ENCODE measurements at places on chromosomes 11 and 22.
A peak's percentile ranks its signal among the peaks of the same experiment; 100 is the strongest.

GRCh38 chr11:47869544-47870393 lies 21.6 kb upstream of the NUP160 start:
- DNase-seq: peak; percentile 22

GRCh38 chr22:36731916-36732315 lies 28.4 kb upstream of the CACNG2 start:
- no peak for DNase-seq

DNA sequence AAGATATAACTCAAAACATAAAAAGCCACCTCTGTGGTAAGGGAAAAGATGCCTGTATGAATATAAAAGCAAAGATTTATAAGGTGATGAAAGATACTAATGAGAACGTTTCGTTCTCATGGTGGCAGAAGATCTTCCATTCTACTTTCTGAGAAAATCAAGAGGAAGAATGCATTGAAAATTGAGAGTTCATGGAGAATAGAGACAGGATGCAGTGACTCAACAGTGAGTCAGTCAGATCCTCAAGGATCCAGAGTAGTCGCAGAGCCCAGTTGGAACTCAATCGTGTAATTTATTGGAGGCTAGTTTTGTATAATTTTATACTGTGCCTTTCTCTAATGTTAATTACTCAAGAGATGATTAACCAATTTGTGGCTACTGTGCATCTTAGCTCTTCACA lies 73.3 kb downstream of the ENTHD1 start:
- DNase-seq: peak; percentile 76

- DNase-seq: peak; percentile 51
These were observed 20.4 kb downstream of the FAM168A start for GRCh38 chr11:73577496-73577917.

DNA sequence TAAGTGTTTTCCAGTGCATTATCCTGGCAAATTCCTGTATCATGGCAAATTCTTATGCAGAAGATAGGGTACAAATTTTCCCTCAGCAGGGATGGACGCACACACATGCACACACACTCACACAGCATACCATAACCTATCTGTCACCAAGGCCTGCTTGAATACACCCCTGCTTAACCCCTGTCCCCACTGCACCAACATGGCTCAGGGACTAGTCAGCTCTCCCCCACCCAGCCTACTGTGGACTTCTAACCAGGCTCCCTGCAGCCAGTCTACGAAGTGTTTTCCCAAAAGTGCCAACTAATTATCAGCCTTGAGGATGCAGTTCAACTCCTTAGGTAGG lies 63.1 kb downstream of the RAB30 start:
- peak; percentile 33 for DNase-seq

DNA sequence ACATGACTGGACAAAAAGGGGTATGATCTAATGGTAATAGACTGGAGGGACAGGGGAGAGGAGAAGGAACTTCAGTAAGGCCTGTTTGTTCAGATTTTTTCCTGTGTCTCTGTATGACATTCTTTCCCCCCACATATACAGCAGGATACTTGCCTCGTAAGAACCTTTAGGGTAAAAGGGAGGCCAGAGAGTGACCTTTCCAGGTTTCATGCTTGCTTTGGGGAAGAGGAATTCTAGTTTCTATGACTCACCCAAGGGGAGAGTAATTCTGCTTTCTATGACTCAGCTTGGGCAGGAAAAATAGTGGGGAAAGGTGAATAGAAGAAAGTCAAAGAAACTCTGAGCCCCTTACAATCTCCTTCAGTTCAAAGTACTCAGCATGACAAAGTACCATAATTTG lies 457.0 kb downstream of the DLG2 start:
- DNase-seq: peak; percentile 3

- no peak for DNase-seq
These were observed 37.3 kb downstream of the NUP50 start for GRCh38 chr22:45200860-45201511.

DNA sequence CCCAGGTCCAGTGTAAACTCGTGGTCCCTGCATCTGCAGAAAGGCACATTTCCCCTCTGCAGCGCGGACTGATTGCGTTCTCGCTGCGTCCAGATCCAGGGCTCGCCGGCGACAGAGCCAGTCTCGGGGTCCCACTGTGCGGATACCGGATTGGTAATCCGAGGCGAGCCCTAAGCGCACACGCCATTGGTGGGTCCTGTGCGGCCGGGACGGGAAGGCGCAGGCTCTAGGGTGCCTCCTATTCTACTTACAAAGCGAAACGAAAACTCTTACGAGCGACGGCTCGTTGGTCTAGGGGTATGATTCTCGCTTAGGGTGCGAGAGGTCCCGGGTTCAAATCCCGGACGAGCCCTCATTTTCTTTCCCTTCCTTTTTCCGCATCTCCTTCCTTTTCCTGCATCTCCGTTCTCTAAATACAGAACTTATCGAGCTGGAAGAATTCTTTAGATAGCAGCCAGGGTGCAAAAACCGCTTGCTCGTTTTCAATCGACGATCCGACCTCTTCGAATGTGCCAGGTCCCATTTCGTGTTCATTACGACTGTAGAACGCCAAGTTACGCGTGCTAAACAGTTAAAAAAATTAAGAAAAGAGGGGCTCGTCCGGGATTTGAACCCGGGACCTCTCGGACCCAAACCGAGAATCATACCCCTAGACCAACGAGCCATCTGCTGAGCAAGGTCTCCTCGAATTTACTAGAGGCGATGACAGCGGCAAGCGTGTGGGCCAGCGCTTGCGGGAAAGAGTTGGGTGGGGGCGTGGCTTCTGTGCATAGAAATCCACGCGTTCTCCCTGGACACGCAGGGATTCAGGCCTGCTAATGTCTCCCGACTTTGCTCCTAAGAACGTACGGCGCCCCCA lies 29.2 kb upstream of the WNT11 start:
- peak; percentile 97 for DNase-seq

GRCh38 chr11:13868710-13869397 lies 93.7 kb upstream of the SPON1 start:
- no peak for DNase-seq

DNA sequence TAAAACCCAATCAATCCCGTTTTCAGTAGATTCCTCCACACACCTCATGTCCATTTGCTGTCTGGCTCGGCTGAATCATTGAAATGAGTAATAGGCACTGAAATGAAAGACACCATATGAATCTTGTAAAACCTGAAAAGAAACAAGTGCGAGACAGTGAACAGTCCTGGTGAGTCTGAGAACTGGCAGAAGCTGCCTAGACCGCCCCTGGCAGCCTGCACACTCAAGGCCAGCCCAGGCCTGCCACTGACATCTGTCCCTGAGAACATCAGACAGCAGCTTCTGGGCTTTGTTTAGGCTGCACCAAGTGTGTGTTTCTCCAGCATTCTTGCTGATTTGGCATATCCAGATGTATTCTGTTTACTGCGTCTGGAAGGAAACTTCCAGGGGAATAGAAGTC lies 44.8 kb downstream of the ENDOD1 start:
- peak; percentile 71 for DNase-seq

DNA sequence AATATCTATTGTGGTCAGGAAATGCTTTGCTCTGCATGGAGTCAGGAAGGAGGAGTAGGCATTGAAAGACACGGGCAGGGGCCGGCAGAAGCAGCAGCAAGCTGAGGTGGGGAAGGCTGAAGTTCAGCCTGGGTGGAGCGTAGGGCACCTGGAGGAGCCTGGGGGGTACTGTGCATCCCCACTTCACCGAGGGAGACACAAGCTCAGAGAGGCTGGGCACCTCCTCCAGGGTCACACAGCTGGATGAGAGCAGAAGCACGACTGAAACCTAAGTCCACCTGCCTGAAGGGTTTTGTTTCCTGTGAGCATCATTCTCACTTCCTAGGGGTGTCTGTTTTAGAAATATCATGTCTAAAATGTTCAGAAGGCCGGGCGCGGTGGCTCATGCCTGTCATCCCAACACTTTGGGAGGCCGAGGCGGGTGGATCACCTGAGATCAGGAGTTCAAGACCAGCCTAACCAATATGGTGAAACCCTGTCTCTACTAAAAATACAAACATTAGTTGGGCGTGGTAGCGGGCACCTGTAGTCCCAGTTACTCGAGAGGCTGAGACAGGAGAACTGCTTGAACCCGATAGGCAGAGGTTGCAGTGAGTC lies 138.3 kb downstream of the MPPED1 start:
- no peak for DNase-seq

- DNase-seq: no peak
These were observed 19.6 kb downstream of the ADM start for GRCh38 chr11:10324474-10324873.

- DNase-seq: no peak
These were observed 466.5 kb downstream of the FAM181B start for GRCh38 chr11:82267186-82267585.

- no peak for DNase-seq
These were observed 421.8 kb upstream of the ANO5 start for GRCh38 chr11:21771097-21771496.

DNA sequence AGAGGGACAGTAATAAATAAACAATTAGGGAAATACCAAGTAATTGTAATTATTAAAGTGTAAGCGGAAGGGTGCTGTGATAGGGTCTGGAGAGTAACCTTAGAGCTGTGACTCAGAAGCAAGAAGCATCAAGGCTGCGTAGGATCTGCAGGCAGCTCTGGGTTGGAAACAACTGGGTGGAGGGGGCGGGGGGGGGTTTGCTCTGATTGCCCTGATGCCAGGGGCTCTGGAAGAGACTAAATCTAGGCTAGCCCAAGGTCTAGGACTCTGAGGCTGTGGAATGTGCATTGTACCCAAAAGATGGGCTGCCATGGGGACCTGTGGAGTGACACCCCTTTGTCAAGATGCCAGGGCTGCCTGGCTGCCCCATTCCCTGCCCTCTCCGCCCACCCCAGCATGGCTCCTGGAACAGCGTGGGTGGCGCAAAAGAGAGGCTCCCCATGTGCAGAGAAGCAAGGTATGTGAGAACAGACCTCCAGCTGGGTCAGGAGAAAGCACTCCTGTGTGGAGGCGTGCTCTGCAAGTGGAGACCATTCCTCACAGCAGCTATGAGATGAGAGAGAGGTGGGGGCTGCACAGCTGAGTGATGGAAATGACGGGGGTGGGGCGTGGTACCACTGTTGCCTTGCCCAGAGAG lies 101.1 kb upstream of the CRYBB3 start:
- DNase-seq: no peak

GRCh38 chr22:22362936-22363335 lies 118.3 kb downstream of the VPREB1 start:
- DNase-seq: no peak

DNA sequence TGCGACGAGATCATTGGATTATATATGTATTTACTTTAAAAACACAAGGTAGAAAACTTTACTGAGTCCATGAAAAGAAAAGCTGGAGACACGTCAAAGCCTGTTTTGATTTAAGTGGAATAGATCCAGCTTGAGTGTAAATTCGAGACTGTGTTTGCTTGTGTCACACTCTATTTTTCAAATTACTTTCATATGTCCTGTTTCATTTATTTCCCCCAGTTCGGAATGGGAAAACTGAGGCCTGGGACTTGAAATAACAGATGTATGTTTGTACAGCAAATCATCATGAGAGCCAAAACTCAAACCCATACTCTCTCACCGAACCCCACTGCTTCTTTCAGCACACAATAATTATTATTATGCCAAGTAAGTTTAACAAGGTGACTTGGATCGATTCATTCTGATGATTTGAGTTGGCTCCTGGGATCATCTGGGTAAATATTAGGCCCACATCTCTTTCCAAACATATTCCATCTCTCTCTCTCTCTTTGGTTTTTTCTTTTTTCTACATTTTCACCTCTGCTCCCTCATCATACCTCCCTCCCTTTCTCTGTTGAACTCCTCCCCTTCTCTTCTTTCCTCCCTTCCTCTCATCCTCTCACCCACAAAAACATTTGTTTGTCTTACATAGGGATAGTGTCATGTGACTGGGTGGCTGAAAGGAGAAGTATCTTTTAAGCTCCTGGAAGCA lies 21.2 kb downstream of the FZD4 start:
- DNase-seq: no peak

- no peak for DNase-seq
These were observed 118.5 kb upstream of the GRIA4 start for GRCh38 chr11:105491394-105491793.

- DNase-seq: peak; percentile 39
These were observed 38.5 kb upstream of the NAV2 start for GRCh38 chr11:19673924-19674729.

- DNase-seq: no peak
These were observed 112.0 kb downstream of the SHANK2 start for GRCh38 chr11:71140206-71140919.

DNA sequence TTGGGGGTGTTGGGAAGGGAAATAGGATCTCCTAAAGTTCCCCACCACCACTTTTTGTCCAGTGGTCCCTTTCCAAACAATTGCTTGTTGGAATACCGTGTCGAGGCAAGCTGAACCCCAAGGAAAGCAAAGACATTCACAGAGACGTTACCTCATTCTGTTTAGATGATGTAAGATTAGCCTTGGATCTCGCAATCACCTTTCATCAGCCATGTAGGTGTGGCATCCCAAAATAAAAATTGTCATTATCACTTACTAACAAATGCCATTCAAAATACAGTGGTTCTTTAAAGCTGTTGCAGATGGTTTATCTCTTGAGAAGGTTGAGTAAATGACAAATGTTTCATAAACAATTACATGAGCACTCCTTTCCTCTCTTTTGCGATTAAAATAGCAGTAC lies 86.5 kb upstream of the SLC25A18 start:
- no peak for DNase-seq

GRCh38 chr11:104781037-104781436 lies 117.2 kb downstream of the CASP12 start:
- DNase-seq: no peak

GRCh38 chr11:112253605-112254242 lies 6.9 kb downstream of the PLET1 start:
- no peak for DNase-seq

GRCh38 chr22:23903328-23903971 lies 9.3 kb downstream of the MIF start:
- no peak for DNase-seq
